ENCODE measurements at places on chromosomes 13 and 19. TPM values are rescaled to one million over a fixed set of nuclear protein-coding genes. Genes with fewer than 3 reads are reported as not detected.

DNA sequence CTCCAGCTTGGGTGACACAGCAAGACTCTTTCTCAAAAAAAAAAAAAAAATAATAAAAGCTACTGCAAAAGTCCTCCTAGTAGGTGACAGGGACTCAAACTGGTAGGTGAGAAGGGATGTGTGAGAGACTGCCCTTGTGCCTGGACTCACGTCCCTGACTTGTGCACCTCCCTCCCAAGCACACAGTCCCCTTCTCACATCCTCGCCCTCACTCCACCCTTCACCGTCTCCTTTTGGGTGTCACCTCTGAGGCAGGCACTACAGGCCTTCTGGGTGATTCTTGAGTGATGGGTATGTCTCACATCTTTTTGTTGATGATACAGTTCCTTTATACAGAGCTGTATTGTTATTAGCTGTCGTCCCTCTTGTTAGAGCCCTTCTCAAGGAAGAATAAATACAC, 170.5 kb downstream of the TM9SF2 start:
- H3K36me3 ChIP-seq: no peaks in the 10 kb centered on the region
- H3K27ac ChIP-seq: no peak overlapping the region
- H3K4me3 ChIP-seq: no peak overlapping the region
- no peaks in the 10 kb centered on the region for H3K27me3 ChIP-seq

DNA sequence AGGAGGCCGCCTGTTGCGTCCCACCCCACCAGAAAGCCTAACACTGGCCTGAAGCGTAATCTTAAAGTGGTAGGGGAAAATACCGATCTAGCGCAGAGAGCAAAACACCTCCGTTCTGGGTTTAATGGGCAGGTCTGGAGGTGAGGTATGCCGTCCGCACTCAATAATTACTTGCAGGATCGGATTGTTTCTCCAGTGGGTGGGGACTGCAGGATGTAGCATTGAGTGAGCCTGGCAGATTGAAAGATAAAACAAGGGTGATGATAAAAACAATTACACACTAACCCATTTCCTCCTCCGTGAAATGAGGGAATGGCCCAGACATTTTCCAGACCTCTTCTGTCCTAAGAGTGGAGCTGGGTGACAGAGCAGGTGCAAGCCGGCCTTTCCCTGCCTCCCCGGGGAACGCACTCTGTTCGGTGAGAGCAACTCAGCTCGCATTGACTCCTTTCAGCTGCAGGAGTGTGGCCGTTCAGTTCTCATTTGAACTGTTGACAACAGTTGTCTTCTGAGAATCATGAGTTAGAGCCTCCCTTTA, 110.2 kb upstream of the DOCK9 start:
- H3K36me3 ChIP-seq: peaks cover 1% of the 10 kb centered on the region
- H3K4me3 ChIP-seq: peak overlapping the region; percentile 99
- DNase-seq: no peak
- H3K27me3 ChIP-seq: peaks cover under 1% of the 10 kb centered on the region
- H3K27ac ChIP-seq: peak overlapping the region; percentile 98

GRCh38 chr13:36454987-36455386, 22.7 kb downstream of the CCNA1 start:
- peaks cover 10% of the 10 kb centered on the region for H3K4me1 ChIP-seq
- H3K27me3 ChIP-seq: peaks cover 5% of the 10 kb centered on the region
- H3K36me3 ChIP-seq: no peaks in the 10 kb centered on the region

DNA sequence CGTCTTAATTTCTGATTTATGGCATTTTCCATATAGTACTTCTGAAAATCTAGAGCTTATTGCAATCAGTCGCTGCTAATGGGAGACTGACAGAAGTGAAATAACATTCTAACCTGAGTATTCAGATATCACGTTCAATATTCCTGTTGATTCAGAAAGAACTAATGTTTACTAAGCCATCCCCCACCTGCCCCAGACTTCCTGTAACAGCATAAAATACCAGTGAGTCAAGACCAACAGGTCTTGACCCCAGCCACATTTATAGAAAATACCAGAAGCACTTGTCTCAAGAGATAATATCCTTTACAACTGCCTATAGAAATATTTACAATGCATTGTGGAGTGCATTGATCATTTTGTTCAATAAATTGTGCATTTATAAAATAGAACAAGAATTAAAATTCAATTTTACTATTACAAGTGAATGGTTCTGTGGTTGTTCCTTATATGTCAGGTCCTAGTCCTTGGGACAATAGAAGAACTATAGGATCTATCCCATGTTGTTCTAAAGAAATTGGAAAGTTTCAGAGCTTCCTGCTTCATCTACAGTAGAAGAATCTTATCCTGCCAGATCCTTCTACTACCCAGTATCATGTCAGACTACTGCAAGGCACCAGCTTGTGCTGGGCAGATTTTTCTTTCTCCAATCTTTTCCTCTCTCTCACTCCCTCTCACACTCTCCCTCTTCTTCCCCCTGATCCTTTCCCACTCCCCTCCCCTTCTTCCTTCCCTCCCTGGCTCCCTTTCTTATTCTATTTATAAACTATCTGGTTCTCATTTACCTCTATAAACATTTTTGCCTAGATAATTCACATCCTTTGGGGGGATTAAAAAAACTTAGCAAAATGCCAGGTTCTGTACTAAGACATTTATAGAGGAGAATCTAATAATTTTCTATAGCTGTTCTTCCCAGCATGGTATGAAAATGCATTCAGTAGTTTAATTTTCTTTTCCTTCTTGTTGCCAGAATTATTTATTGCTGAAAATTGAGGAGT, 629.9 kb downstream of the DIAPH3 start:
- no peaks in the 10 kb centered on the region for H3K36me3 ChIP-seq
- no peak for DNase-seq
- no peak overlapping the region for H3K4me3 ChIP-seq
- H3K27ac ChIP-seq: no peak overlapping the region
- peaks cover 3% of the 10 kb centered on the region for H3K4me1 ChIP-seq

DNA sequence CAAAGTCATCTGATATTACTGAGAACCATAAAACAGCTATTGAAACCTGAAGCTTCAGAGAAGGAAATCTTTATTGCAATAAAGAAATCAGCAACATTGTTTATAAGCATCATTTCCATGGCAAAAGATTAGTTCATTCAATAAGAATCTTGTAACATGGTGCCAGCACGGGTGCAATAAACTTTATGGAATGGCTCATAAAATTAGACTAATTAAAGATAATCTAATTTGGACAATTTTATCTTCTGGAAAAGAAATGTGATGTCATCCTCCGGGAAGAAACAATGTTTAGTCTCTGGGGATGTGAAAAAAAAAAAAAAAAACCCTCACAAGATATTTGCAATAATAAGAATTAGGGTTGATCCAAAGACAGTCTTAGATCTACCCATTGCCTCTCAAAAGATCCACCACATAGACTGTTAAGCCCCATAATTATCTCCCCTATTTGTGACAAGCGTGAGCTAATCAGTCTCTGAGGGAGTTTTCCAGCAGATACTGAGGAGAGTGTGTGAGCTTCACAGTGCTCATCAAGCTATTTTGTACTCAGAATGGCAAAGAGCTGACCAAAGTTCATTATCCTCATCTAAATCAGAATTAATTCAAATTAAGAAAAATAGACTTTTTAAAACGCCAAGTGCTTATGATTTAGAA, 297.0 kb upstream of the EDNRB start:
- no peaks in the 10 kb centered on the region for H3K36me3 ChIP-seq
- no peak for DNase-seq
- no peak overlapping the region for H3K4me3 ChIP-seq
- H3K4me1 ChIP-seq: no peaks in the 10 kb centered on the region

DNA sequence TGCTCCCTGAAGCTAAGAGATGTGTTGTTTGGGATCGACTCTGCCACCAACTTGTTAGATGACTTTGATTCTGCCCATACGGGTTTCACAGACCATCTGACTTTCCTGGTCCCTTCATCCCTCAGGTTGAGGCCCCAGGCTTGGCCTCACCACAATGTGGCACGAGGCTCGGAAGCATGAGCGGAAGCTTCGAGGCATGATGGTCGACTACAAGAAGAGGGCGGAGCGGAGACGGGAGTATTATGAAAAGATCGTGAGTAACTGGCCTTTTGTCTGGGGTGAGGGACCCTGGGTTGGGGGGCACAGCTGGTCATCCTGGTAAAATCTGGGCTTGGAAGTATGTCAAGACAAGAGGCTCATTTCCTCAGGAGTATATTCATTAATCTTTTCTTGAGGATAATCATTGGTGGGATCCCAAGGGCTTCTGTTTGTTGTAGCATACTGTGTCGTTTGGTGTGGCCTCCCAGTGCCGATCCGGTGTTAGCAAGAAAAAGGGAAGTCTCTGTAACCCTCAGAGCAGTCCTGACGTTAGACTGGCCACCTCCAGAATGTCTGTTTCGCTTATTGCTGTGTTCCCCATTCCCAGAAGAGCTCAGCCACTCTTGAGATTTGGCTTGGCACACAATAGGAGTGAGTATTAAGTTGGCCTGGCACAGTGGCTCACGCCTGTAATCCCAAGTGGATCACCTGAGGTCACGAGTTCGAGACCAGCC, 1.4 kb downstream of the CLASRP start:
- peaks cover 31% of the 10 kb centered on the region for H3K4me1 ChIP-seq
- no peak overlapping the region for H3K27ac ChIP-seq
- peaks cover 41% of the 10 kb centered on the region for H3K36me3 ChIP-seq
- no peaks in the 10 kb centered on the region for H3K27me3 ChIP-seq

DNA sequence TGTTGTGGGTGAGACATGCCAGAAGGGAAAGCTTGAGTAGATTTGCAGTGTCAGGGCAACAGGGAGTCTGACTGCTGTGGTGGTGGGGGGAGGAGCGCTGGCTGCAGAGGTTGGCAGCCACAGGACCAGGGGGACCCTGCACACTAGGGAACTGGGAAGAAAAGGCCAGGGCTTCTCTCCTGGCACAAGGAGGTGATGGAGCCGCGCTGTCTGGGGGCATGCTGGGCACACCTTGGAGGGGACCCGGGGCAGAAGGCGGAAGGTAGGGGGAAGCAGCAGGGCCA, 13.9 kb upstream of the EPHX3 start:
- peaks cover 7% of the 10 kb centered on the region for H3K36me3 ChIP-seq
- no peaks in the 10 kb centered on the region for H3K4me1 ChIP-seq
- H3K4me3 ChIP-seq: no peak overlapping the region
- no peak overlapping the region for H3K27ac ChIP-seq
- DNase-seq: no peak

KIR2DL1 gene
- 0.19 TPM for total RNA-seq
